ENCODE measurements at places on chromosomes 5 and 9. TPM values are rescaled to one million over a fixed set of nuclear protein-coding genes. Genes with fewer than 3 reads are reported as not detected.

ORM2 gene
- not detected for total RNA-seq

SMIM3 gene
- total RNA-seq = 7.8 TPM

ADRB2 gene
- total RNA-seq = 20.9 TPM

PCDHGA3 gene
- total RNA-seq = 3.9 TPM

TMEFF1 gene
- total RNA-seq = 3.0 TPM

SLC25A2 gene
- not detected for total RNA-seq

NR6A1 gene
- total RNA-seq = 1.0 TPM

C9orf50 gene
- not detected for total RNA-seq

ITK gene
- 4.4 TPM for total RNA-seq

SNCAIP gene
- 22.0 TPM for total RNA-seq

PARP8 gene
- total RNA-seq = 14.8 TPM

IFNA7 gene
- total RNA-seq = not detected

FYB1 gene
- total RNA-seq = 9.0 TPM

FAM221B gene
- not detected for total RNA-seq

CATSPER3 gene
- not detected for total RNA-seq

CLK4 gene
- total RNA-seq = 45.3 TPM

SVEP1 gene
- 26.4 TPM for total RNA-seq

STING1 gene
- 38.9 TPM for total RNA-seq

PCDHGA5 gene
- 6.1 TPM for total RNA-seq

DBH gene
- 0.10 TPM for total RNA-seq

TLR4 gene
- total RNA-seq = 8.8 TPM

CDC14B gene
- 31.3 TPM for total RNA-seq

RORB gene
- total RNA-seq = 0.92 TPM

CD72 gene
- 1.7 TPM for total RNA-seq

NR4A3 gene
- total RNA-seq = 4.7 TPM

WDR38 gene
- total RNA-seq = not detected

PCDHGA6 gene
- 4.8 TPM for total RNA-seq

C5orf58 gene
- not detected for total RNA-seq

F2RL2 gene
- 9.8 TPM for total RNA-seq

PCDHA1 gene
- total RNA-seq = not detected

SLIT3 gene
- 21.4 TPM for total RNA-seq

All from tongue (tissue), 3 donors.